ENCODE measurements at places on chromosomes 3 and 15.

DNA sequence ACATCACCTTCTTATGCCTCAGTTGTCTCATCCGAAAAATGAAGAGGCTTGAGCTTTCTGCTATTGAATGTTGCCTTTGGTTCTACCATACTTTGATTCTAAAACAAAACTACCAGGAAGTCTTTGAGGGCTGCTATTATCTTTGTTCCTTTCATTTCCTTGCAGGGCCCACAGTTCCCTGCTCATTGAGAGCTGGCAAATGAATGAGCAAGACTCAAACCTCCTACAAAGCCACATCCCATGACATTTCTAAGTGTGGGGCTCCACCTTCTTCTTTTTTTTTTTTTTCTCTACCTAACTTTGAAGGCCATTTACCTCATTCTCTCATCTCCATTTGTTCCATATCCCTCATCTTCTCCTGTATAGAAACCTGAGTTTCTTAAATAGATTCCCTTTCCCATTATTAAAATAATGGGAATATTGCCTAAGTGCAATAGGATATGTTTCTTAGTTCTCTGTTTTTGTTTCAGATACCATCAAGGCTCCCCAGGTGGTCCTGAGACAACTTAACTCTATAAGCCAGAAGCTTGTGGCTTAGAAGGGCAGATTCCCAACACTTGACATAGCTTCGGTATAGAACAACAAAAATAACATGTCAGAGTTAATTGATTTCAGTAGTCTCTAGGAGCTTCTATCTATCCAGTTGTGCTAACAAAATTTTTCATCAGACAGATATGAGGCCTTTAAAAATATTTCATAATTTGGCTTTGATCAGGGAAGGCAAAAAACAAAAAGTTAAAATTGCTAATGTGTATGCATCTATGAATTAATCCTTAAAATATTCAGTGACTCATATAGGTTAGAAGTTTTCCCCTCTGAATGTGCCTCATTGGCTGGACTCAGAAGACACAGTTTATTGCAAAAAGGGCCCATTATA is 951.6 kb downstream of the TUSC7 start:
- no peak for DNase-seq

GRCh38 chr15:51484781-51485180 is 137.8 kb downstream of the DMXL2 start:
- no peak for DNase-seq

GRCh38 chr3:143535994-143536784 is 312.1 kb downstream of the SLC9A9 start:
- DNase-seq: no peak

DNA sequence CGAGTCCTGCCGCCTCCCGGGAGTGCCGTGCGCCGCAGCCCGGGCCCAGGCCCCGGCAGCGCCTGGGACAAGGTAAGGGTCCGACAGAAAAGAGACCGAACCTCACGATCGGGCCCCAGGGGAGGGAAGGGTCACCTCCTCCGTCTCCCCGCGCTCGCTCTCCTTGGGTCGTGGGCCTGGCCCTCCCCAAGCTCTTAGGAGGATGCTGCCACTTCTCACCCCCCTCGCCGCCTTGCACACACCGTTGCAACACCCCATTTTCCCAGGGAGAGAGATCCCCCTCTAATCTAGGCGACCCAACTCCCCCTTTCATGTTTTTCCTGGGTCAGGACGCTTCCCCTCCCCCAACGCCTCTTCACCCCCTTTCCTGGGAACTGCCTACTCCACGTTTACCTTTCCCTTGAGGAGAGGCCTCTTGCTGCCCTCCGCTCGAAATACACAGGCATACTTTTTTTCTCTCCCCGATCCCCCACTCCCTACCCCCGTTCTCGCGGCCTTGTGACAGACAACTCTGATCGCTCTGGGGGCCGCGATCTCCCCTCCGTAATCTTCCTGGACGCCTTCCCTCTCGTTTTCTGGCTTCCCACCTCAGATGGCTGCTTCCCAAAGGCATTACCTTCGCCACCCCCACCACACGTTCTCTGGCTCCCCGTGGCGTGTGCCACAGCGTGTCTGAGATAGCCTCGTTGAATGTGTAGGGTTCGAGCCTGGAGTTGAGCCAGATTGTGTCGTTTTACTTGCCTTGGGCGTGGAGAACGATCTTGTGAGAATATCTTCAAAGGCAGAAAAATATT is 688 bp downstream of the SETD5 start:
- peak; percentile 12 for DNase-seq

GRCh38 chr3:30496066-30496966 is 110.1 kb upstream of the TGFBR2 start:
- DNase-seq: no peak

DNA sequence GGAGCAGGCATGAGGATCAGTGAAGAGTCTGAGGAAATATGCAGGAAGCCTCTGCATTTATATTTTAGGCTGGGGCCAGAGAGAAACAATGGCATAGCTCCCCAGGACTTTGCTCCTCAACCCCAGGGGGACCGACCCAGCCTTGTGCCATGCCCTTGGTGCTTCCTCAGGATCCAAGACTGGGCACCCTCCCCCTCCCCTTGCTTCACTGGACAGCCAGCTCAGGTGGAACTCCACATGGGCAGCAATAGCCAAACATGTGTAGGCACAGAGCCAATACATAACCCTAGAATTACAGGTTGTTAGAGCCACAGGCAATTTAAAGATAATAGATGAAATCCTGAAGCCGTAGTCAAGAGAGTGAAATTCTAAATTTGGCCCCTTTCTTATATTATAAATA is 73.0 kb upstream of the ETV5 start:
- DNase-seq: no peak

DNA sequence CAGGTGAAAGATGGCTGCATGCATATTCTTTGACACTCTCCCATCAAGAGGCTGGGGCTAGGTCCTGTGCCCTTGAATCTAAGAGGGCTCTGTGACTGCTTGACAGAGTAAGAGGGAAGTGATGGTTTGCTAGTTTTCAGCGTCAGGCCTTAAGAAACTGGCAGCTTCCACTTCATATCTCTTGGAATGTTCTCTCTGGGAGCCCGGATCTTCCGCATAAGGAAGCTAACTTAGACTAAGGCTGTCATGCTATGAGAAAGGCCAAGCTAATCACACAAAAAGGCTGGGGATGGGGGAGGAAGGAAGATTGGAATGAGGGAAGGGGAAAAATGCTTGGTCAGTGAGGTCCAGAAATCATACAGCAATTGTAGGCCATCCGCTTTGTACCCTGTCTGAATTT is 50.0 kb downstream of the MB21D2 start:
- DNase-seq: no peak

DNA sequence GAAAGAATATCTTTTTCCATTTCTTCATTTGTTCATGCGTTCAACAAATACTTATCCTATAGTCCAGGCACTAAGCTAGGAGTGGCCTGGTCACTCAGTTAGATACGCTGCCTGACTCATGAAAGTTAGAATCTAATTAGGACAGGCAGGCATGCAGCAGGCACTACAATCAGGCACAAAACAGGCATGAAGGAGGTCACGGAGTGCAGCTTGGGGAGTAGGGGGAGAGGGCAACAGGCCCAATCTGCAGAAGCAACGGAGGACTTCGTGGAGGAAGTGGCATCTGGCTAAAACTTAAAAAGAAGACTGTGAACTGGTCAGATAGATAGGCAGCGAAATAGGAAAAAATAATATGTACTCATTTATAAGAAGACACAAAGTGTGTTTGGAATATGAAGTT is 420.9 kb downstream of the MAGI1 start:
- no peak for DNase-seq

DNA sequence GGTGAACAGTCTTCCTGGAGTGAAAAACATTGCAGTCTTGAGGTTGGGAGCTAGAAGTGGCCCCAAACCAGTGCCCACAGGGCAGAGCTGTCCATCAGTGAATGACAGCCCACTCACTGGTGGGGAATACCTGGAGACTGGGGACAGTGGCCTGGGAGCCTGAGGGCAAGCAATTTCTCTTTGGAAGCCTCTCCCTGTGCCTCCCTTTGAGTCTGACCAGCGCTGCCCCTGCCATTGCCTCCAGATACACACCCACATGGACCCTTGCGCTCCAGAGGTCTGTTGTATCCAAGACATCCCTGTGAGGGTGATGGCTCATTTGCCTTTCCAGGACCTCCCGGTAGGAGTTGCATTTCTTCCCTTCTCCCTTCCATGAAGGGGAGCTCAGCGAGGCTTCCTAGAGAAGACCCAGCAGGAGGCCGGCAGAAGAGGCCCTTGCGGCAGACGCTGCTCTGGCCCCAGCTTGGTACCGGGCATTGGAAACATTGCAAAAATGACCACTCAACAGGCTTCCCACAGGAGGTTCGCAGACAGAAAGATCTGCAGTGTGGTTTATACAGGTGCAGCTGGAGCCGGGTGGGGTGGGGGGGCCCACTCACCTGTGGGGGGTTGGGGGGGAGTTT is 38.5 kb downstream of the KLF13 start:
- no peak for DNase-seq

- DNase-seq: no peak
Measured at GRCh38 chr3:160564949-160565441, 376 bp downstream of the KPNA4 start.

GRCh38 chr15:75232826-75233503 is 25.2 kb upstream of the GOLGA6C start:
- DNase-seq: no peak

DNA sequence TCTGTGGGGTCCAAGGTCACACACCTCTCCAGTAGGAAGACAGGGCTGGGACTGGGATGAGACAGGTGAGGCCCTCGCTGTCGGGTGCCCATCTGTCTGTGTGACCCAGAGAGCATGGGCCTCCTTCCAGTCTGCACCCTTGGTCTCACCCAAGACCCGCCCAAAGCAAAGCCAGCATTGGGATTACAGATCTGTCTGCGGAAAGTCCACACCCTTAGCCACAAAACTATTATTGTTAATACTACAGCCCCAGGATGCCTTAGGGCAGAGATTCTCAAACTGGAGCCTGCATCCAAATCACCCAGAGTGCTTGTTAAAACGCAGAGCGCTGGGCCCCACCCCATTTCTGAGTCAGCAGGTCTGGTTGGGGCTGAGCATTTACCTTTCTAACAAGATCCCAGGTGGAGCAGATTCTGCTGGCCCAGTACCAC is 58.5 kb upstream of the ZNF148 start:
- DNase-seq: no peak

GRCh38 chr15:73034221-73034620 is 18.0 kb upstream of the NEO1 start:
- DNase-seq: no peak

DNA sequence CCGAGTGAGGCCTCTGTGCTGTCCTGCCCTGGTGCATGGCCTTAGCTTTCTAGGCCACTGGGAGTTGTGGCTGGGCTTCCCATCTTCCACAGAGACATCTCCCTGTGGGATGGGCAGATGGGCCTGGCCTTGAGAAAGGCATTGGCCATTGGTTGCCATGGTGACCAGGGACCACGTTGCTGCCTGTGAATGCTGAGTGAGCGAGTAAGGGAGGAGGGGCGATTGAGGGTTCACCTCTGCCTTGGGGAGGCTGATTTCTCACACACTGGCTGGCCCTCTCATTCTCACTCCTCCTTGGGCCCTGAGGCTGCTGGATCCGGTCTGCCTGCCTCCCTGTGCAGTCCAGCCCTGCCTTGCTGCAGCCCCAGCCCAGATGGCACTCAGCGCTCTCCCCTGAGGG is 26.4 kb upstream of the DOCK3 start:
- DNase-seq: no peak

DNA sequence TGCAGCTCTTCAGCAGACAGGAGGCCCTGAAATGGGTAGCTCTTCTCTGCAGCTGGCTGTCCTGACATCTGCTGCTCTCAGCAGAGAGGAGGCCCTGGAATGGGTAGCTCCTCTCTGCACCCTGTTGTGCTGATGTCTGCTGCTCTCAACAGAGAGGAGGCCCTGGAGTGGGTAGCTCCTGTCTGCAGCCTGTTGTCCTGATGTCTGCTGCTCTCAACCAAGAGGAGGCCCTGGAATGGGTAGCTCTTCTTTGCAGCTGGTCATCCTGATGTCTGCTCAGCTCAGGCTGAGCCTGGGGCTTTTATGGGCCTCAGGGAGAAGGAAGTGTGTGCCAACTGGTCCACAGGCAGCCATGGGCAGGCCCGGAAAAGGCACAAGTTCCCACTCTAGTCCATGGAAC is 66.6 kb downstream of the PIK3CB start:
- no peak for DNase-seq

DNA sequence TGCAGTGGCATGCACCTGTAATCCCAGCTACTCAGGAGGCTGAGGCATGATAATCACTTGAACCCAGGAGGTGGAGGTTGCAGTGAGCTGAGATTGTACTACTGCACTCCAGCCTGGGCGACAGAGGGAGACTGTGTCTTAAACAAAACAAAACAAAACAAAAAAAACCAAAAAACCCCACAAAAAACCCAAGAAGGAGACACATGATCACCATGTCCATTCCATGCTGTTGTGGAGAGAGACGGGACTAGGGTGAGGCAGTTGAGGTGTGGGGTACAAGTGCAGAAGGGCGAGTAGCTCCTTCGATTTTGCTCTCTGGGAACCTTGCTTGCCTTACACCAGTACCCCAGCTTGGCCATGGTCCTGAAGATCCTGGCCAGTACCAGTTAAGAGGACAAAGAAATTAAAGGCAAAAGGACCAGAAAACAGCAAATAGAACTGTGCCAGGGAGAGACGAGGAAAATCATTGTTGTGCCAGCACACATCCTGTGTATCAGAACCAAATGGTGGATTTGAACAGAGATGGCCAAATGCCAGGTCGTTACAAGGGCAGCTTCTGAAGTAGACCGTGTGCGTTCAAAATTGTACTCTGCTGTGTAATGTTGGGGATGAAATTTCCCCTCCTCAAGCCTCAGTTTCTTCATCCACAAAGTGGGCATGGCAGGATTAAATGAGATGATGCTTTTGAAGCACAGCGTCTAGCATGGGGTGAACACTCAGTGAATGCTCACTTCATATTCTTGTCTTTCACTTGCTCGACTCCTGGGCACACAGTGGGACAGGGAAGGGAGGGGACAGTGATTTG is 42.9 kb upstream of the CTSH start:
- DNase-seq: no peak

GRCh38 chr15:60932051-60932915 is 296.8 kb downstream of the RORA start:
- DNase-seq: peak; percentile 5

DNA sequence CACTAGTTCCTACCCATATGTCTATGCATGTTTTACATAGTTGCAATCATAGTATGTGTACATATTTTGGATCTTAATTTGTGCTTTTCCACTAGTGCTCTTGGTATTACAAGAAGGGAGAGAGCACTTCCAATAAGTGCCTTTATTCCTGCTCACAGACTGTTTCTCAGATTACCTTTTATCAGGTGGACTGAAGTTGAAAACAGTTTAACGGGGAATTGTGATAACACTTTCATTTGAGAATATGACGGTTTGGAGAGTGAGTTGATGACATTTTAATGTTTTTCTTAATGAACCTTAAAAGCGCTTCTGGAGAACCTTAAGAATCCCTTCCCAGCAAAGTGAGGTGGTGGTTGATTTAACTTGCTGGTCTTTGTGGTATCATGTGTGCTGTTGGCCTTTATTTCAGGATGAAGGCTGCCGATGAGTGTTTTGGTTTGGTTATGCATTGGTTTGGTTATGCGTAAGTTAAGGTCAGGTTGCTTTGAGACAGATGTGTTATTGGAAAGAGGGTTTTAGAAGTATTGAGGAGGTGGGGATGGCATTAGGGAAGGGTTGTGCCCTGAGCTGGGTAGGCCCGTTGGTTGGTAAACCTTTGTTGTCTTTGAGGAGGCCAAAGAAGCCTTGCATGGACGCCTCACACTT is 2.8 kb downstream of the EDEM1 start:
- DNase-seq: no peak

- no peak for DNase-seq
Measured at GRCh38 chr3:132288357-132288756, 28.9 kb upstream of the ACP3 start.

GRCh38 chr3:53180305-53181023 is 19.5 kb downstream of the PRKCD start:
- DNase-seq: no peak

GRCh38 chr3:126553284-126554084 is 5.2 kb downstream of the C3orf22 start:
- DNase-seq: no peak

GRCh38 chr3:29771602-29772001 is 490.7 kb downstream of the RBMS3 start:
- DNase-seq: no peak

Data from CD8-positive, alpha-beta memory T cell (primary cell).